ENCODE measurements at places on chromosomes 6 and 20.

- no peak for DNase-seq
Observed at GRCh38 chr6:134282816-134283215, 35.1 kb downstream of the SGK1 start.

GRCh38 chr6:43386492-43386891, 17.0 kb upstream of the ZNF318 start:
- no peak for DNase-seq

GRCh38 chr20:3800256-3800877, 4.3 kb downstream of the CDC25B start:
- no peak for DNase-seq

- no peak for DNase-seq
Observed at GRCh38 chr6:141118991-141119390, 1013.7 kb upstream of the GJE1 start.

DNA sequence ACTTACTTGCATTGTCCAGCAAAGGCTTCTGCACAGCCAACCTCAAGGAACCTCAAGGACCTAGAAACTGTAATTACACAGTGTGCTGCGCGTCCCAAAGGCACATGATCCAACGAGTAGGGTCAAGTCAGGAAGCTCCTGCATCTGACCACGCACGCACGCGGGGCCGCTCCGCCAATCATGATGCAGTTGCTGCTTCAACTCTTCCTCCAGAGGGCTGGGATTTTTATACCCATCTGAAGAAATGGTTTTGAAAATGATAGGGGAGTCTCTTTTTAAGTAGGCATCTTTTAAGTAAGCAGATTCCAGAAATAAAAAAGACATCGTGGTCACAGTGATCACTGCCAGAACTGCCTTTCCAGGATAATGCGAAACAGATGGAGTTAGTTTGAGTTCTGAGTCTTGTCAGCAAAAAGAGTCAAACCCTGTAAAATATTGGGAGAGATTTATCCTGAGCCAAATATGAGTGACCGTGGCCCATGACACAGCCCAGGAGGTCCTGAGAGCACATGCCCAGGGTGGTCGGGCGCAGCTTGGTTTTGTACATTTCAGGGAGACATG, 34.0 kb downstream of the KIF25 start:
- peak; percentile 46 for DNase-seq

GRCh38 chr20:53643031-53643832, 49.6 kb upstream of the ZNF217 start:
- DNase-seq, result peak; percentile 77

GRCh38 chr6:5102267-5102970, 17.3 kb downstream of the PPP1R3G start:
- no peak for DNase-seq

- DNase-seq, result no peak
Observed at GRCh38 chr6:69973763-69974162, 107.4 kb downstream of the COL19A1 start.

GRCh38 chr20:37573626-37574198, 46.0 kb upstream of the BLCAP start:
- no peak for DNase-seq

GRCh38 chr6:25303254-25303653, 24.1 kb downstream of the CARMIL1 start:
- DNase-seq, result no peak

- no peak for DNase-seq
Observed at GRCh38 chr20:51758978-51759544, 9.1 kb downstream of the ATP9A start.

DNA sequence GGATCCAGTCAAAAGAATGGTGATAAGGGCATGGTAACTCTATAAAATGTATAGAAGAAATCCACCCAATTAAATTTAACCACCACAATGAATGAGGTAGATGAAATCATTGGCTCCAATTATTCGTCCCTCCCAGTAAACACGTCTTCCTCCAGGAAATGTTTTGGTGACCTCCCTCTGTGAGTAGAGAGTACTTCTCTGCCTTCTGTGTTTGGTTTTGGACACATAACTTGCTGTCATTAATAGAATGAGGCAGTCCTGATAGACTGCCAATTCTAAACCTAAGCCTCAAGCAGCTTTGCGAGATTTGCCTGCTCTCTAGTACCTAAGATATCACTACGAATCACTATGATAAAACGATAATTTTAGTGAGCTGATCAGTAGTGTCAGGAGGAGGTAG, 632.8 kb downstream of the HDGFL1 start:
- DNase-seq, result no peak

- no peak for DNase-seq
Observed at GRCh38 chr6:5071216-5071615, 13.9 kb upstream of the PPP1R3G start.

GRCh38 chr20:52785679-52786078, 186.5 kb upstream of the TSHZ2 start:
- DNase-seq, result no peak

- DNase-seq, result peak; percentile 33
Observed at GRCh38 chr20:47502271-47503239, 868 bp downstream of the NCOA3 start.

- DNase-seq, result no peak
Observed at GRCh38 chr6:3405182-3405518, 51.7 kb downstream of the SLC22A23 start.

- no peak for DNase-seq
Observed at GRCh38 chr6:41442800-41443501, 103.2 kb upstream of the FOXP4 start.

GRCh38 chr20:23039136-23039875, 4.2 kb downstream of the SSTR4 start:
- no peak for DNase-seq

DNA sequence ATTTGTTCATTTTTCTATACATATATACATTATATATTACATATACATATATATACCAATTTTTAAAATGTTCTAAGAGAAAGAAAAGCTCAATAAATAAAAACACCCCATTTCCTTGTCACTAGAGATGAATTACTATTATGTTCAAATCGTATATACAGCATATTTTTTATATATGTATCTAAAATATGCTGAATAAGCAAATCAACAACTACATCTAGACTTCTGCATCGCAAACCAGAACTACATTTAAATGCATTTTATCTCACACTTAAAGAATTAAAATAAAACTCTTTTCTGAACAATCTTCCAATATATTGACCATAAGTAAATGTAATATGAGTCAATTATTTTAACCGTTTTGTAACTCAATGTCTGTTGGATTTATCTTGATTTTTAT, 133.9 kb downstream of the LAMA2 start:
- DNase-seq, result no peak

DNA sequence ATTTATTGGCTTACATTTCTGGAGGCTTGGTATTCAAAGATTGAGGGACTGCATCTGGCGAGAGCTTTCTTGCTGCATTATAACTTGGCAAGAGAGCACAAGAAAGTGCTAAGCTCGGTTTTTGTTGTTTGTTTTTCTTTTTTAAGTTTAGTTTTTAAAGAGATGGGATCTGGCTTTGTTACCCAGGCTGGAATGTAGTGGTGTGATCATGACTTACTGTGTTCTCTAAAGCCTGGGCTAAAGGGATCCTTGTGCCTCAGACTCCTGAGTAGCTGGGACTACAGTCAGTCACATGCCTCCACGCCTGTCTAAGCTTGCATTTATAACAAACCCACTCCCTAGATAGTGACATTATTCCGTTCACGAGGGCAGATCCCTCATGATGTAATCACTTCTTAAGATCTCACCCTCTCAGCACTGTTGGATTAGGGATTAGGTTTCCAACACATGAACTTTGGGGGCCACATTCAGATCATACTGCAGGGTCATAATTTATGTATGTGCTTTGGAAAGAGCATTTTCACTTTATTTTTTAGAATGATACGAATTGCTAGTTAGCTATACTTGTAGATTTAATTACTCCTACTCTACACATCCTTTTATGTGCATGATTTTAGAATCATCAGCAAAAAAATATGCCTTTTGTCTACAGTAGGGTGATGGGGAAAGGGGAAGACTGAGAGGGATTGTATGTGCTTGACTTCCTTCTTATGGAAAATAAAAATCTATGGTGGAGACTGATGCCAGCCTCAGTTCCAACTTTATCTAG, 167.8 kb downstream of the JARID2 start:
- DNase-seq, result no peak

GRCh38 chr6:26268659-26269402, 96.2 kb upstream of the BTN3A2 start:
- DNase-seq, result peak; percentile 57

DNA sequence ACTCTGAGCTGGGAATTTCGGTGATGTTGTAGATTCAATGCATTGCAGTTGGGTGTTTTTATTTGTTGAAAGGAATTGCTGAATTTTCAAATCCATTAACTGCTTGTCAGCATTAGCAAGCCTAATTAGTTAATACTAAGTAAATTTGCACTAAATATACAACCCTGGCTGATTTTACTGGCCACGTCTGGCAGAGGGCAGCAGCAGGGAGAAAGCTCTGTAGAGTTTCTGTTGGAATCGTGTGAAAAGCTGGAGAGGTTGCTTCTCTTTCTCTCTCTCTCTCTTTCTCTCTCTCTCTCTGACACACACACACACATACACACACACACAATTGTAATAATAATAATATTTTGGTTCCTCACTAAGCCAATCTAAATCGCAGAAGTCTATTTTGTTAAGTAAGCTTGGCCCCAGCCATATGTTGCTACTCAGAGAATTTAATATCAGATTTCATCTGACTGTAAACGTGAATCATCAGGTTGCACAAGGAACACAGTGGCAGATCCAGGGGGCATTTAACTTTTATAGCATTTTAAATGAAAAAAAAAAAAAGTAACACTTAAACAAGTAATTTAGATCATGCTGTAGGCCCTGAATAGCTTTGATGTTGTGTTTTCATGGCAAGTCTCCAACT, 289.5 kb downstream of the ESR1 start:
- peak; percentile 80 for DNase-seq

DNA sequence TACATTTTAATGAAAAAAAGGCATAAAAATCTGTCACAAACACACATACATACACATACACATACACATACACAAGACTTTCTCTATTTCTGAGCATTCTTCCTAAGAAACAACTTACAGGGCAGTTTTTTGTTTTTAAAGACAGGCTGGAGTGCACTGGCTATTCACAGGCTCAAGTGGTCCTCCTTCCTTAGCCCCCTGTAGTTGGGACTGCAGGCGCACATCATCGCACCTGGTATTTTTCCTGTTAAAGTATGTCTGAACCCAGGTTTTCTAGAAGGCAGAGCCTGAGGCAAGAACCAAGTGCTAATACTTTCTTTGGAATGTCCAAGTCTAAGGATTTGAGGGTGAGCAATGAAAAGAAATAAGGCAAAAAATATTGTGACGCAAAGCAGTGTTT, 41.3 kb upstream of the ELOVL5 start:
- DNase-seq, result no peak

GRCh38 chr20:2705931-2706645, 13.5 kb downstream of the EBF4 start:
- DNase-seq, result no peak

DNA sequence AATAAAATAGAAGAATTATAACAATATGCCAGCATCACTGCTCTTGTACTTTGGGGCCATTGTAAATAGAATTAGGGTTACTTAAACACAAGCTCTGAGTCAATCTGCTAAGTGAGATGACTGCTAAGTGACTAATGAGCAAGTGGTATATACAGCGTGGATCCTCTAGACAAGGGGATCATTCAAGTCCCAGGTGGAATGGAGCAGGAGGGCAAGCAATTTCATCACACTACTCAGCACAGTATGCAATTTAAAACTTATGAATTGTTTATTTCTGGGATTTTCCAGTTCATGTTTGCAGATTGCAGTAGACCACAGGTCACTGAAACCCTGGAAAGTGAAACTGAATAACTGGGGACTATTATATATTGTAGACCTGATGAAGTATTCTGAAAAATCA, 235.3 kb downstream of the BTBD3 start:
- DNase-seq, result no peak

- DNase-seq, result no peak
Observed at GRCh38 chr6:33906439-33906838, 102.6 kb upstream of the MLN start.

GRCh38 chr6:147023148-147023547, 181.1 kb upstream of the STXBP5 start:
- no peak for DNase-seq

- no peak for DNase-seq
Observed at GRCh38 chr6:68635412-68635705, 277 bp downstream of the ADGRB3 start.

GRCh38 chr6:33313709-33314514, at the start of gene TAPBP:
Gene TAPBP, minus strand, starts transcription at chr6:33314078. Its CDS starts 37 bp downstream, at chr6:33314041.
- DNase-seq, result peak; percentile 57

GRCh38 chr20:48457193-48458002, 370.4 kb downstream of the PREX1 start:
- DNase-seq, result no peak

GRCh38 chr6:140670021-140670420, 1295.6 kb upstream of the CITED2 start:
- DNase-seq, result no peak

DNA sequence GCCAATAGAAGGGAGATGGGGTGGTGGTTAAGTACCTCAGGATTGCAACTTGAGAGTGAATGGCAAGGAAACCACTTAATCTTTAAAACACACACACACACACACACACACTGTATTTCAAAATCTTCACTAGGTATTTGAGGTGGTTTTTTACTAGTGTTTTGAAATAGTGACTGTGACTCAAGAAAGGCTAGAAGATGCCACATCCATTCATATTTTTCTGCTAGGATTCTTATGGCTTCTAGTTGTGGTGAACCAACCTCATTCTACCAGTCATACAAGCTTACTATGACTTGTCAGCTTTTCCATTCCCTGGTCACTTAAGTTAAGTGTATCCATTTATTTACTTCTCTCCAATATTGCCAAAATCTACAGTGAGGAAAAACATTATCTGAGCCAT, 519.4 kb upstream of the JAG1 start:
- DNase-seq, result no peak

- no peak for DNase-seq
Observed at GRCh38 chr6:85127168-85127498, 322.8 kb upstream of the NT5E start.

DNA sequence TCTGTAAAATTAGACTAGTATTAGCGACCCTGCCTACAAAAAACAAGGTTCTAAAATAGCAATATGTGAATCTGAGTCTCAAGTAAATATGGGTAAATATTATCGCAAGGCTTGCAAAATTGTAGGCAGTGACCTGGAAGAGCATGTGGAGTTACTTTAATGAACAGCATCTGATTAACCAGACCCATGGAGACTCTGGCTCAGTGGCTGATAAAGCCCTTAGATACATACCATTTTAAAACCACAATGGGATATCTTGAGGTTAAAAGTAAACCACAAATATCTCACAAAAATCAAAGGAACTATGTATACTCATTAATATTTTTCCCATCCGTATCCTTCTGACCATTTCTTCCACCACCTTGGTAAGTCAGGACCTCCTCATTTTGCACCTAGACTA, 187.0 kb downstream of the MTFR2 start:
- DNase-seq, result peak; percentile 46
